ENCODE measurements at places on chromosomes 6 and 20.

DNA sequence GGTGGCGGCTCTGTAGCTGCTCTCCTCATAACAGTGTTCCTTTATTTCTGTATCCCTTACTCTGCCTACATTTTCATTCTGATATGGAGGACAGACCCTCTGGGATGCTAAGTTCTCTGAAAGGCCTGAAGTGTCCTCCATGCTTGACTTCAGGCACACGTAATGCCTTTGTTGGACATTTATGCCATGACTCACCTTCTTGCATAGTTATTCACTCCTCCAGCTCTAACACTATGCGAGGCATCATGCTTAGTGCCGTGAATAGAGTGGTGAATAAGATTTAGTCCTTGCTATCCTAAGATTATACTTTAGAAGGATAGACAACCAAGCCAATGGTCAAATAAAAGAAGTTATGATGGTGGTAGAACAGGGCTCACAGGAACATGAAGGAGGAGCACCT, 760.9 kb upstream of the FLRT3 start:
- H3K27me3 ChIP-seq, result no peaks in the 10 kb centered on the region
- H3K27ac ChIP-seq, result no peak overlapping the region
- DNase-seq, result no peak
- no peak overlapping the region for H3K4me3 ChIP-seq
- no peaks in the 10 kb centered on the region for H3K36me3 ChIP-seq

GRCh38 chr6:56448046-56448445, 194.6 kb downstream of the DST start:
- H3K27ac ChIP-seq, result no peak overlapping the region
- H3K36me3 ChIP-seq, result no peaks in the 10 kb centered on the region
- H3K4me1 ChIP-seq, result no peaks in the 10 kb centered on the region
- no peak for DNase-seq
- H3K27me3 ChIP-seq, result no peaks in the 10 kb centered on the region

DNA sequence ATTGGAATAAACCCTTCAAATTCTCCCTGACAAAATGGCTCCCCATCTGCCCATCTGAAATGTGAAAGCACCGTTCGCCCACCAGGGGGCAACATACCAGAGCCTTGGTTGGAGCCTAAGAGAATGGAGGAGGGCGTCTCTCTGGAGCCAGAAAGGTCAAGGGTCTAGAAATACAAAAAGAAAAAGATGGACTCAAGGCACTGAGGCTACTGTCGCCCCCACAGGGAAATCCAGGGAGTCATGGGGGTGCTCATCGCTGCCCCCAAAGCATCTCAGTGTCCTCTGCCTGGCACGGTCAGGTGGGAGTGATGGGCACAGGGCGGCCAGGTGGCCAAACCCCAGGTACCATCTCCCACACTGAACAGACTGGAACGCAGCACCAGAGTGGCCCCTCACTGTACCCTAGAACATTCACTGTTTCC, 136.3 kb downstream of the ZMYND8 start:
- DNase-seq, result peak; percentile 71
- no peak overlapping the region for H3K4me3 ChIP-seq
- H3K4me1 ChIP-seq, result no peaks in the 10 kb centered on the region
- H3K27me3 ChIP-seq, result no peaks in the 10 kb centered on the region
- H3K27ac ChIP-seq, result no peak overlapping the region

GRCh38 chr6:158191032-158191431, 22.9 kb downstream of the GTF2H5 start:
- no peaks in the 10 kb centered on the region for H3K36me3 ChIP-seq
- no peaks in the 10 kb centered on the region for H3K4me1 ChIP-seq
- no peak overlapping the region for H3K4me3 ChIP-seq
- H3K27me3 ChIP-seq, result no peaks in the 10 kb centered on the region
- no peak overlapping the region for H3K27ac ChIP-seq

- H3K4me1 ChIP-seq, result peaks cover 4% of the 10 kb centered on the region
- H3K4me3 ChIP-seq, result no peak overlapping the region
- H3K27ac ChIP-seq, result no peak overlapping the region
- DNase-seq, result peak; percentile 77
- H3K36me3 ChIP-seq, result no peaks in the 10 kb centered on the region
These were observed 28.8 kb downstream of the GCM1 start for GRCh38 chr6:53119772-53120409.

- no peak overlapping the region for H3K4me3 ChIP-seq
- H3K36me3 ChIP-seq, result no peaks in the 10 kb centered on the region
- H3K27ac ChIP-seq, result no peak overlapping the region
- DNase-seq, result no peak
These were observed 50.2 kb downstream of the COL12A1 start for GRCh38 chr6:75155631-75156030.

DNA sequence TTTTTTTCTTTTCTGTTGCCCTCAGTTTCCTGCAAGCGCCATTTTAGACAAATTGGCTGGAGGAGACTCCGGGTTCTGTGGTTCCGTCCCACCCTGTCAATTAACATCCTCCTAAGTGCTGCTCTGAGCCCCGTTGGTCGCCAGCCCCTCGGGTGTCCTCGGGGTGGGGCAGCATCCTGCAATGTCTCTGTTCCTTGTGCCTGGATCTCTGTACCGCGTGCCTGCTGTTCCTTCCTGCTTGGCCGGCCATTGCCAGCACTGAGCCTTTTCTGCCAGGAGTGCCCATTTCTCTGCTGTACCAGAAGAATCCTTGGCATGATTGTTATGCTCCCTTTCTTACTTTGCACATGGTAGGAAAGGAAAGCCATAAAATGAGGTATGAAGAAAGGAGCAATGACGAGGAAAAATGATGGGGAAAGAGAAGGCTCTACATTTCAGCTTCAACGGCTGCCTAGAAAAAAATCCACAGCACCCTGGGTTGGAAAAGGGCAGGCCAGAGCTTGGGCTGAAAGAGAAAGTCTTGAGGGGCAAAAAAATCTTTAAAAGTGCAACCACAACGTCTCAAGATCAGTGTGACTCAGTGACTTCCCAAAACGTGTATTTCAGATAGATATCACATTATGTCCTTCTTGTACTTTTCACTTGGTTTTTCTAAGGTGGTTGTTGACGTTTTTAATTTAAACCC, 256.7 kb downstream of the CLIC5 start:
- DNase-seq, result no peak
- H3K27me3 ChIP-seq, result no peaks in the 10 kb centered on the region
- no peak overlapping the region for H3K4me3 ChIP-seq

GRCh38 chr20:8267009-8267408, 134.9 kb downstream of the PLCB1 start:
- H3K27ac ChIP-seq, result no peak overlapping the region
- no peaks in the 10 kb centered on the region for H3K27me3 ChIP-seq
- DNase-seq, result no peak
- H3K4me3 ChIP-seq, result no peak overlapping the region
- H3K36me3 ChIP-seq, result no peaks in the 10 kb centered on the region

DNA sequence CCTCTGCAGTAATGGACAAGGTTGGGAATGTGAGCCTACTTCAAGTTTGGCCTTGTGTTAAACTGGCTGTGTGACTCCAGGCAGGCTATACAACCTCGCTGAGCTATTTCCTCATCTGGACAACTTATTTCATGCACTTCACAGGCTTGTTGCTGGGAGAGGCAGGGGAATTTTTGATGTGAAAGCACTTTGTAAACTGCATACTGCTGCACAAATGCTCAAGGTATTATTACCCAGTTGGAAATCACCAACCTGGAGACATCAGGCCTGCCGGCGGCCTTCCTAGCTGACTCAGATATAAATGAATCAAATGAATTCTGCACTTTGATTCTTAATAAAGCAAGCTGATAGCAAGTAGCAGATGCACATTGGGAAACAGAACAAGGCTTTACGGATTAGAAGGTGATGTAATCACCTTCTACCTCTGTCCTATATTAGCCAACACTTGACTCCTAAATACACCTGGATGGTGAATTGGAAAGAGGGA, 10.1 kb downstream of the JARID2 start:
- no peak for DNase-seq
- no peak overlapping the region for H3K27ac ChIP-seq
- H3K27me3 ChIP-seq, result no peaks in the 10 kb centered on the region
- no peak overlapping the region for H3K4me3 ChIP-seq

GRCh38 chr6:158109748-158110147, 58.3 kb downstream of the SERAC1 start:
- H3K4me1 ChIP-seq, result no peaks in the 10 kb centered on the region
- no peaks in the 10 kb centered on the region for H3K27me3 ChIP-seq
- no peak overlapping the region for H3K4me3 ChIP-seq
- H3K36me3 ChIP-seq, result no peaks in the 10 kb centered on the region
- H3K27ac ChIP-seq, result no peak overlapping the region
- no peak for DNase-seq

- no peaks in the 10 kb centered on the region for H3K27me3 ChIP-seq
- DNase-seq, result no peak
These were observed 54.3 kb downstream of the SASH1 start for GRCh38 chr6:148396926-148397325.

DNA sequence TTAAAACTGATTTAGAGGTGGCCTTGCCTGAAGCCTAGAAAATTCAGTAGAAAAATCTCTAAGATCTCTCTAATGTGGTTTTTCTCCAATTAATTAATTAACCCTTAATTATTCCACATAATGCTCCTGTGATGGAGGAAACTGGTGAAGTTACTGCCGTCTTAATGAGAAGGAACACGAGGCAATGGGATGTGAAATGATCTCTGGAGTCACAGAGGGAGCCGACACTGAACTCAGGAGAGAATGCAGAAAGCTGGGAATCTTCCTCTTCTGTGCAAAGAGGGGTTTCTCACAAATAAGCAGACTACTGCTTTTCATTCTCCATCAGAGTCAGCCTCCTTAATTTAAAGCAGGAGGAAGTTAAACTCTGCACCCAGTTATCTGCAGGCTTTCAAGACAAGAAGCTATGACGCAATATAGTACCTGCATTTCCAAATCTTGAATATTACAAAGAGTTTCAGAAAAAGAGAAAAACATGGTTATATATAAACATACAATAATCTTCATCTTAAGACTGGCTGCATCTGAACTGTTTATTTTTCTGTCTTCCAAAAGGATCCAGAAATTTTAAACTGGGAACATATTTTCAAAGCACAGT, 18.1 kb upstream of the SNRPB2 start:
- H3K4me3 ChIP-seq, result no peak overlapping the region
- no peaks in the 10 kb centered on the region for H3K27me3 ChIP-seq
- no peak for DNase-seq
- H3K36me3 ChIP-seq, result no peaks in the 10 kb centered on the region

GRCh38 chr6:652865-653264, 4.0 kb downstream of the HUS1B start:
- no peak for DNase-seq
- H3K4me1 ChIP-seq, result no peaks in the 10 kb centered on the region
- no peaks in the 10 kb centered on the region for H3K27me3 ChIP-seq
- H3K27ac ChIP-seq, result no peak overlapping the region
- H3K36me3 ChIP-seq, result no peaks in the 10 kb centered on the region
- H3K4me3 ChIP-seq, result no peak overlapping the region

GRCh38 chr6:102114402-102114801, 720.9 kb downstream of the GRIK2 start:
- H3K4me3 ChIP-seq, result no peak overlapping the region
- H3K4me1 ChIP-seq, result no peaks in the 10 kb centered on the region

- no peak overlapping the region for H3K4me3 ChIP-seq
- DNase-seq, result no peak
- no peak overlapping the region for H3K27ac ChIP-seq
- H3K27me3 ChIP-seq, result no peaks in the 10 kb centered on the region
These were observed 19.4 kb downstream of the TMEM200A start for GRCh38 chr6:130385064-130385695.

- no peaks in the 10 kb centered on the region for H3K36me3 ChIP-seq
- DNase-seq, result peak; percentile 80
- H3K27me3 ChIP-seq, result no peaks in the 10 kb centered on the region
- H3K4me3 ChIP-seq, result no peak overlapping the region
- no peak overlapping the region for H3K27ac ChIP-seq
- H3K4me1 ChIP-seq, result peaks cover 9% of the 10 kb centered on the region
These were observed 3.9 kb upstream of the TEAD3 start for GRCh38 chr6:35500782-35501181.

- H3K27ac ChIP-seq, result no peak overlapping the region
- H3K36me3 ChIP-seq, result no peaks in the 10 kb centered on the region
- no peak for DNase-seq
- no peak overlapping the region for H3K4me3 ChIP-seq
These were observed 416.9 kb downstream of the FRK start for GRCh38 chr6:115643762-115644161.

GRCh38 chr6:87487555-87487954, 14.8 kb downstream of the SLC35A1 start:
- H3K27me3 ChIP-seq, result no peaks in the 10 kb centered on the region
- H3K4me3 ChIP-seq, result no peak overlapping the region
- DNase-seq, result no peak
- no peaks in the 10 kb centered on the region for H3K36me3 ChIP-seq
- H3K27ac ChIP-seq, result no peak overlapping the region

DNA sequence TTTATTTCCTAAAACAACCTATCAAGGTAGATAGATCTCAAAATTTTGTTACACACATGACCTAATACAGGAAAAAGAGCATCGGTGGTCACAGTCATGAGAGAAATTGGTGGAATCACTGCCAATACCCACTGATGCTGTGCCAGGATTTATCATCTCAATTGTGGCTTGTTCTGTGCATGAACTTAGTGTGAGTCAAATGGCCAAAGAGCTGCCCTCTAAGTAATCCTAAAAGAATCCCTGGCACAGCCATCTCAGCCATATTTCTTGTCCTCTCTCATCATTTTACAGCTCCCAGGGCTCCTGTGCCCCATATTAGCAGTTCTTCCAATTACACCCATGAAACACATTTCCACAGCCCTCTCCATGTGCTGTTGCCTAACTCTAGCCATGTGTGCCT, 6.1 kb downstream of the GSTA5 start:
- H3K27me3 ChIP-seq, result no peaks in the 10 kb centered on the region
- H3K4me1 ChIP-seq, result no peaks in the 10 kb centered on the region
- H3K27ac ChIP-seq, result no peak overlapping the region
- no peaks in the 10 kb centered on the region for H3K36me3 ChIP-seq
- DNase-seq, result no peak

DNA sequence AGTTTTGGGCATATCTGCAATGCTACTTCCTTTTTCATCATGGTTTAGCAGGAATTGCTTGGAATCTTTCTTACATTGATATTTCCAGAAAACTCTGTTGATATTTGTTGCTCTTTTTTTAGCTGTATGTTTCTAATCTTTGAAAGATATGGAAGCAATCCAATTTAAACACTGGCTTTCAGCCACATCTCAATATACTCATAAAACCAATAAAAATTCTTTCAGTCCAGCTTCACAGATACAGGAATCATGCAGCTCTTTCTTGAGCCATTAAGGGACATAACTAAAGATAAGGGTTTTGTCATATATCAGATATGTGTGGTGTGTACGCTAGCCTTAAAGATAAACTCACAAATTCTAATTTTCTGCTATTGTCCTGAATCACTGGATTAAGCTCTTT, 47.4 kb downstream of the PKIB start:
- no peaks in the 10 kb centered on the region for H3K36me3 ChIP-seq
- no peak overlapping the region for H3K27ac ChIP-seq
- H3K27me3 ChIP-seq, result no peaks in the 10 kb centered on the region
- H3K4me1 ChIP-seq, result no peaks in the 10 kb centered on the region

- H3K4me1 ChIP-seq, result no peaks in the 10 kb centered on the region
- no peak overlapping the region for H3K27ac ChIP-seq
- no peaks in the 10 kb centered on the region for H3K36me3 ChIP-seq
- DNase-seq, result no peak
These were observed 8.8 kb upstream of the VSX1 start for GRCh38 chr20:25090492-25091429.
